Amniotic stem cell (primary cell): ENCODE measurements at places on chromosomes 13 and 19.

- DNase-seq, result no peak
These were observed 66.7 kb downstream of the PEX11G start for GRCh38 chr19:7421941-7422744.

GRCh38 chr19:35908973-35909683, 1.0 kb upstream of the TYROBP start:
- DNase-seq, result no peak

- no peak for DNase-seq
These were observed 39.8 kb downstream of the TNFRSF19 start for GRCh38 chr13:23609874-23610576.

DNA sequence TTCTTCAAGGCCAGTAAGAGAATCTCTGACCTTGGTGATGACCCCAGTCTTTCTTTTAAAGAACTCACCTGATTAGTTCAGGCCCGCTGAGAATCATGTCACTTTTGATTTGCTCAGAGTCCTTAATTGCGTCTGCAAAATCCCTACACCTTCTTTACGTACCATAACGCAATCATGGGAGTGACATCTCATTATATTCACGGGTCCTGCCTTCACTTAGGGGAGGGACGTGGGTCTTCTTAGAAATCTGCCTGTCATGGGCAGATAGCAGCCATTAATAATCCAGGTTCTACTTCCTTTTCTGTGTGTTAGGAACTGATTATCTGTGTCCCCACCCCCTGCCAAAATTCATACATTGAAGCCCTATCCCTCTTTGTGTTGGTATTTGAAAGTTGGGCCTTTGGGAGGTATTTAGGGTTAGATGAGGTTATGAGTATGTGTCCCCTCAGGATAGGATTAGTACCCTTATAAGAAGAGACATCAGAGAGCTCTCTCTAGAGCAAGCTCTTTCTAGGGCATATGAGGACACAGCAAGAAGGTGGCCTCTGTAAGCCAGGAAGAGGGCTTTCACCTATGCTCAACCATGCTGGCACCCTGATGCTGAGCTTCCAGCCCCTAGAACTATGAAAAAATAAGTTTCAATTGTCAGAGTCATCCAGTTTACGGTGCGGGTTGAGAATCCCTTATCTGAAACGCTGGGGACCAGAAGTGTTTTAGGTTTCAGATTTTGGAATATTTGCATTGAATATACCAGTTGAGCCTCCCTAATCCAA, 9.9 kb downstream of the TPP2 start:
- DNase-seq, result no peak

DNA sequence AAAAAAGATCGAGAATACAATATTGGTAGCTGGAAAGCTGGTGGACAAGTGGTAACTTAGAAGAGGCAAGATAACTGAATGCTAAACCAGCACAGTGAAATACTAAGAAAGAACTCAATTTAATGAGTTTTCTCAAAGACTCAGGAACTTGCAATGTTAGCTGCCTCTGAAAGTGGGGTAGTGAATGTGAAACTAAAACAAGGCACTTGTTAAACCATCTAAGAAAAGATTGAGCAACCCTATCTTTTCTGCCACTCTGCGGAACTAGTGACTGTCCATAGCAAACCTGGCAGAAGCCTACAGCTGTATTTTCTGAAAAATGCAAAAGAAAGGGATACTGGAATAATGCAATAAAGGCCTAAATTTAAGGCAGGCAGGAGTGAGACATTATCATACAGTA, 1574.4 kb upstream of the PRR20A start:
- DNase-seq, result no peak

- no peak for DNase-seq
These were observed 95.3 kb downstream of the CACNA1A start for GRCh38 chr19:13410946-13411345.

DNA sequence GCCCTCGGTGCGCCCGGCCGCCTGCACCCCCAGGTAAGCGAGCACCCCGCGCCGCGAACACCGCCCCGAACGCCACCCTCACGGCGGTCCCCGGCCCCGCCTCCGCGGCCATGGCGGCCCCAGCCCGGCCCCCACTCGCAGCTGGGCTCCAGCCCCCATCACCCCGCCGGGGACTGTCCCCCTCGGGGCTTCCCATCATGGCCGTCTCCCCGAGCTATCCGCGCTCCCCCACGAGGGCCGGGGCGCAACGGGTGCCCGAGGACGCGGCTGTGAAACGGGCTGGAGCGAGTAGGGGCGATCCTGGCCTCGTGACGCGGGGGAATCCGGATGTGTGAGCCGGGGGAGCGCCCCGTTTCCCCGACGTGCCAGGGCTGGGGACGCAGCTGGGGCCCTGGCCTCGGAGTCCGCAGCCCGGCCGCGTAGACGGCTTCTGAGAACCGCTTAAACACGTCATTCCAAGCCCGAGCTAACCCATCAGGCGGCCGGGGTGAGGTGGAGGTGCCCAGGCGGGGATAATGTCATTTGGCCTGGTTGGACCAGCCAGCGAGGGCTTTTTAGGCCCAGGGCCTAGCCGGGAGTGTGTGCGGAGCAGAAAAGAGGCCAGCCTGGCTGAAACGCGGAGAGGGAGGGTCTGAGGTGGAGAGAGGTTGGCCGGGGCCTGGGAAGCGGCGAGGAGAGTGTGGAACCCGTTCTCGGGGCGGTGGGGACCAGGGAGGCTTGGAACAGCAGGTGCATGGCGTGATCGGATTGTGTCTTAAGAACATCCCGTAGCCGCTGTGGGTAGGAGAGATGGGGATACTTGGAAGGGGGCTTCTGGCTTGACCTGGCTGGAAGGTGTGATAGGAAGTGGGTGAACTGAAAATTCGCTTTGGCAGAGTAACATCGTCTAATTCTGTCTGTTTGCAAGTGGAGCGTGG, 550 bp downstream of the CERS4 start:
- DNase-seq, result no peak

GRCh38 chr19:48950830-48951519, 3.7 kb upstream of the BAX start:
- no peak for DNase-seq

DNA sequence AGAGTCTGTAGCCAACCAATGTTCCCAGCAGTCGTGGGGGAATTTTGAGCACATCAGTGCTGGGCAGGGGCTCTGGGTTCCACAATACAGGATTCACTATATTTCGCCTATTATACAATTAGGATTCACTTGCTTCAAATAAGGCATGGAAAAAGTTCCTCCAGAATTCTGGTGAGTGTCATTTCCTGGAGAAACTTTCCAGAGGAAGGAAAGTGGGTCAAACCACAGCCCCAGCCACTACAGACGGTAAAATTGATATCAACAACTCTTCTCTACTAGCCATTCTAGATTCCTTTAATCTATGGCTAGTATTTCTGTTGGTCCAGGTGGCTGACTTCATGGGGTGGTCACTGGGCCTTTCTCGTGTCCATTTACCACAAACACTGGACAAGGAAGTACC, 10.5 kb downstream of the MYCBP2 start:
- no peak for DNase-seq

GRCh38 chr13:102333320-102334198, 68.3 kb downstream of the FGF14 start:
- no peak for DNase-seq

GRCh38 chr13:92941167-92941566, 285.4 kb upstream of the GPC6 start:
- DNase-seq, result no peak

DNA sequence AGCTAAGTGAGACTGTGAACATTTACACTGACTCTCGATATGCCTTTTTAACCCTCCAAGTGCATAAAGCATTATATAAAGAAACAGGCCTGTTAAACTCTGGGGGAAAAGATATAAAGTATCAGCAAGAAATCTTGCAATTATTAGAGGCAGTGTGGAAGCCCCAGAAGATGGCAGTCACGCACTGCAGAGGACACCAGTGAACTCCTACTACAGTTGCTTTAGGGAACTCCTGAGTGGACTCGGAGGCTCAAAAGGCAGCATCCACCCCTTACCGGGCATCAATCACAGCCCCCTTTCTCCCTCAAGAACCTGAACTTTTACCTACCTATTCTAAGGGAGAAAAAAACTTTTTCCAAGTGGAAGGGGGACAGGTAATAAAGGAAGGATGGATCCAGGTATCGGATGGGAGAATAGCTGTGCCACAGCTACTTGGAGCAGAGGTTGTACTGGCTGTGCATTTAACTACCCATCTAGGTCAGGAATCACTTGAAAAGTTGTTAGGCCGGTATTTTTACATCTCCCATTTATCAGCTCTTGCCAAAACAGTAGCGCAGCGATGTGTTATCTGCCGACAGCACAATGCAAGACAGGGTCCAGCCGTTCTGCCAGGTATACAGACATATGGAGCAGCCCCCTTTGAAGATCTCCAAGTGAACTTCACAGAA, 80.1 kb downstream of the ZNF486 start:
- DNase-seq, result no peak

GRCh38 chr13:95698047-95698749, 21.3 kb downstream of the DNAJC3 start:
- no peak for DNase-seq

DNA sequence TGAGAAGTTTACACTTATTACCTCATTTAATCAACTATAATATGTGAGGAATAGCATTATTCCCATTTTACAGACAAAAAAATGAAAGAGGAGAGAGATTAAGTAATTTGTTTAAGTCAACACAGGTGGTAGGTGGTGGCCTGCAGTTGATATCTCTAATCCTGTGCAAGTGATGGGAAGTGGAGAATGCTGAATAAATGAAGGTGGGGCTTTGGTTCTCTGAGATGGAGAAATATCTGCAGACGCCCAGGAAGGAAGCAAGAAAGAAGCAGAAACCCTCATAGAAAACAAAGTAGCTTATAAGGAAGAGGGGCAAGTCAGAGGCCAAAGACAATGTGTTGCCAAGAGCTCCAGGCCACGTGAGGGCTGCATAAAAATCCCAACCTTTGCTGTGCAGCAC, 274.3 kb downstream of the NHLRC3 start:
- no peak for DNase-seq

- no peak for DNase-seq
These were observed 5.9 kb upstream of the SLC7A9 start for GRCh38 chr19:32875428-32875827.

GRCh38 chr19:2561221-2561620, 85.3 kb downstream of the GADD45B start:
- no peak for DNase-seq

DNA sequence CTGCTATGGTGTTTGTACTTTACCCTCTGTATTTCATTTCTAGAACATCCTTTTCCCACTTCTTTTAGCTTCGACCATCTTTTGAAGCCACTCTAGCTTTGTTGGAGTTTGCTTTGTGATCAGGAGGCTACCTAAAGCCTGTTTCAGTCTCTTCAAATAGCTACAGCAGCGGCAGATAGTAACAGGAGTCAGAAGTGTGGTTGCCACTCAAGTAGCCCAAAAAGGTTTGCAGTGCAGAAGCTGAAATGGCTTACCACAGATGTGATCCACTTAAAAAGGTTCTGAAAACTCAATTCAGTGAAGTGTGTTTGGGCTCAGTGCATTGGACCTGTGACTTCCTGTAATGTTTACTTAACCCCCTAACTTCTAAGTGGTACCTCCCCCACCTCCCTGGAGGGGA, 26.2 kb downstream of the WASF3 start:
- DNase-seq, result no peak

GRCh38 chr19:40392894-40393517, 3.0 kb upstream of the HIPK4 start:
- no peak for DNase-seq

- no peak for DNase-seq
These were observed 26.3 kb downstream of the EPS15L1 start for GRCh38 chr19:16445238-16446107.

DNA sequence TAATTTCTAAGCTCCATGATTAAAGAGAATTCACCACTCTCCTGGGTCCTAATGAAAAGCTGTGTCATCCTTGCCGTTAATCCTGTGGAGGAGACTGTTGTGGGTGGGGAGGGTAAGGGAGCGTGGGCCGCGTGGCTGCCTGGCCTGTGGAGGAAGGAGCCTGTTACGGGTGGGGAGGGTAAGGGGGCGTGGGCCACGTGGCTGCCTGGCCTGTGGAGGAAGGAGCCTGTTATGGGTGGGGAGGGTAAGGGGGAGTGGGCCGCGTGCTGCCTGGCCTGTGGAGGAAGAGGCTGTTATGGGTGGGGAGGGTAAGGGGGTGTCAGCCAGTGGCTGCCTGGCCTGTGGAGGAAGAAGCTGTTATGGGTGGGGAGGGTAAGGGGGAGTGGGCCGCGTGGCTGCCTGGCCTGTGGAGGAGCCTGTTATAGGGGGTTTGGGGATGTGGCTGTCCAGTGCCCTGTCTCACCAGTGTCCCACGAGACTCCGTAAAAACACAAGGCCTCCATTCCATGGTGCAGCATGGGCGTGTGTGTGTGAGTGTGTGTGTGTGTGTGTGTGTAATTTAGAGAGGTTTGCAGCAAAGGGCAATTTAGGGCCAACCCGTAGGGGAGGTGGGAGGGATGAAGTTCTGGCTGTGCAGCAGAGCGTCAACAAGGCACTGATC, 15.6 kb upstream of the DCUN1D2 start:
- no peak for DNase-seq

DNA sequence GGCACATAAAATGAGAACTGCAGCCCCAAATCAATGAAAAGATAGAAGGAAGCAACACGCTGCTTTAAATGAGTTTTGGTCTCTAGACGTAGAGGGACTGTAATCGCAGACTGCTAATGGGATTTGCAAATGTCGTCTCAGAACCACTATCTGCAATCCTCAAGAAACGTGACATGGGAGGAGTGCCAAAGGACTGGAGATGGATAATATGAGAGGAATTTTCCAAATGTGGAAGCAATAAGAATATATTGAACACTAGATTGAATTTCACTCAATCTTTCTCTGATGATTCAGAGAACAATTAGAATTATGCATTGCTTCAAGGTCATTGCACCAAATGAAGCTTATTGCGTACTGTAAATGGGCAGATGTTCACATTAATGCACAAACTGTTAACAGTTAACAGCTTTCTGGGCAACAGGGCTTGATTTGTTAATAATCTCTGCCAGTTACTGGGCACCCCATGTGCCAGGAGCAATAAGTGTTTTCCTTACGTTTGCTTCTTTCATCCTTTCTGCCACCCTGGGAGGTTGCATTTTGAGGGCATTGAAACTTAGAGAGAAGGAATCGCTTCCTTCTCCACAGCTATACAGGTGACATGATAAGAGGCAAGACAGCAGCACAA, 62.8 kb upstream of the WASF3 start:
- no peak for DNase-seq

- peak; percentile 83 for DNase-seq
These were observed 56.4 kb upstream of the NPAS1 start for GRCh38 chr19:46963093-46963734.

DNA sequence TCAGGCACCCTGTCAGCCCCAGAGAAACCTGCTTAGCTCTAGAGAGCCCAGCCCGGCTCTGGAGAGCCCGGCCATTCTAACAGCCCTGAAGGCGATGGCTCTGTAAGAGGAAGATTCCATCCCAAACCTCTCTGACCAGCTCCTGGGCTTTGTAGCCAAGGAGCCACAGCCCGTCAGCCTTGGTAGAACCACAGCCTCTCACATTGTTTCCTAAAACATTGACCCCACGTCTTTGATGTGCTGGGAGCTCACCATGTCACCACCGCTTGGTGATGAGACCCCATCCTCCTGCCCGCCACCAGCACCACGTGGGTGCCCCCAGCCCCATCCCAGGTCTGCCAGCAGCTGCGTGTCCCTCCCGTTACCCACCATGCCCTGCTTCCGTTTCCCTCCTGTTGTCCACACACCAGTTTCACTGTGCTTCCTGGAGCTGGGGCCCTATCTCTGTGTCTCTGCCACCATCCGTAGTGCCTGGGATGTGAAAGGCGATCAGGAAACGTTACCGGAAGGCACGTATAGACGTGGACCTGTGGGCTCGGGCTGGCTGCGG, 94.2 kb upstream of the MCF2L start:
- DNase-seq, result no peak
